ENCODE measurements at places on chromosomes 1 and 21.

- DNase-seq: no peak
Measured at GRCh38 chr1:44312399-44313196, 42.5 kb downstream of the ERI3 start.

- DNase-seq: no peak
Measured at GRCh38 chr1:58548371-58548770, 1.8 kb upstream of the OMA1 start.

GRCh38 chr1:189706594-189706993 lies 771.1 kb downstream of the BRINP3 start:
- no peak for DNase-seq

- DNase-seq: no peak
Measured at GRCh38 chr1:18057623-18058022, 50.0 kb upstream of the IGSF21 start.

DNA sequence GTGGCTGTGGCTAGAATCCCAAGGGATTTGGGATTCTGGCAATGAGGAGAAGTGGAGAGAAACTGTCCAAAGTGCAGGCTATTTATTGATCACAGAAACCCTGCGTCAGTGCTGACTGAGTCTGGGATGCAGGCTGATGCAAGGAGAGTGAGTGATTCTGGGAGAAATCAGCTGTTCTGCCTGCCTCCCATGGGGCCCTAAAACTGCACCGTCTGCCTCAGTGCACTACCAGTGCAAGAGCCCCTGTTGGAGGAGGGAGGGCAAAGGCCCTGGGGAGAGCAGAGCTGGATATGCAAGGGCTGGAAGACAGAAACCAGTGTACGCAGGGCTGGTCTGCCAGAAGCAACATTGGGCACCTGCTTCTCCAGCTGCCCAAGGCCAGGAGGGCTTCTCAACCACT lies 42.6 kb downstream of the C1orf198 start:
- no peak for DNase-seq

GRCh38 chr21:37939251-37939650 lies 23.0 kb upstream of the KCNJ6 start:
- DNase-seq: no peak

GRCh38 chr21:26952374-26953066 lies 14.4 kb downstream of the ADAMTS5 start:
- no peak for DNase-seq

DNA sequence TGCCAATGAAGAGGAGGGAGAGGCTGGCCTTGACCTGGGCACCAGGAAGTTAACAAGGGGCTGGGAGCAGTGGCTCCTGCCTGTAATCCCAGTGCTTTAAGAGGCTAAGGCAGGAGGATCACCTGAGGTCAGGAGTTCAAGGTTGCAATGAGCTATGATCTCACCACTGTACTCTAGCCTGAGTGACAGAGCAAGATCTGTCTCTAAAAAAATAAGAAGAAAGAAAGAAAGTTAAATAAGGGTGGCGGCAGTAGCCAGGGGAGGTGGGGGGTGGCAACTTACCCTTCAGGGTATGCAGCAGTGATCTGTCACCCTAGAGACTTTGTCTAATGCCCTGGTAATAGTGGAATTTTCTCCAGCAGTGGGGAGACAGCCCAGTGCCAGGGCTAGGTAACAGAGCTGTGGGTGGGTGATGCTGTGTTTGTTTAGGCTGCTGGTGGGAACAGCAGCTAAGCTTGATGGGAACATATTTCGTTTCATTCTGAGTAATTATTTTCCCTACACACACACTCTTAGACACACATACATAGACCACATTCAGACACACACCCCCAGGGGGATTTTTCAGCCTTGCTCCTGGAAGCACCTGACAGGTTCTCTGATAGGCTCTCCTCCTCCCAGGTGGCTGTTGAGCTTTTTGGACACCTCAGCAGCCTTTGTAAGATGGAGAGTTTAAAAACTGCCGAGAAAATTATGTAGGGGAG lies 11.3 kb upstream of the SYT6 start:
- no peak for DNase-seq

DNA sequence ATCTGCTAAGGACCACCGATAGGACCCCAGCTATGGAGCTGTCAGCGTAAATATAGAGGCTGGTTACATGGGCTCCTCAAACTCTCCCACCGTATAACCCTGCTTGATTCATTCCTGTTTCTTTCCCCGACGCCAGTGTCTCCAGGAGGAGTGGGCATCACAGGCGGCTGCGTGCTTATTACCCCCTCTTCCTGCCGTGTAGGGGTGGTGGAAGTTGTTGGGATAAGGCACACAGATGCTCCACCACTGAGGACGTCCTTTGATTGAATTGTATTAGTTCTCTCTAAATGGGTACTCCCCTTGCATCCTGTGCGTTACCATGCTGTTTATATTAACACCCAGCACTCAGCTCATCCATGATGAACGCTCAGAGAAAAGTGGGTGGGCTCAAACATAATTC lies 104.6 kb downstream of the ZBTB18 start:
- no peak for DNase-seq

GRCh38 chr1:154448331-154448811 lies 43.2 kb downstream of the IL6R start:
- DNase-seq: no peak

GRCh38 chr21:46183910-46184624 lies at the start of gene SPATC1L:
SPATC1L (minus strand) TSS chr21:46184459; CDS start chr21:46182816, 1,643 bp downstream.
- no peak for DNase-seq

DNA sequence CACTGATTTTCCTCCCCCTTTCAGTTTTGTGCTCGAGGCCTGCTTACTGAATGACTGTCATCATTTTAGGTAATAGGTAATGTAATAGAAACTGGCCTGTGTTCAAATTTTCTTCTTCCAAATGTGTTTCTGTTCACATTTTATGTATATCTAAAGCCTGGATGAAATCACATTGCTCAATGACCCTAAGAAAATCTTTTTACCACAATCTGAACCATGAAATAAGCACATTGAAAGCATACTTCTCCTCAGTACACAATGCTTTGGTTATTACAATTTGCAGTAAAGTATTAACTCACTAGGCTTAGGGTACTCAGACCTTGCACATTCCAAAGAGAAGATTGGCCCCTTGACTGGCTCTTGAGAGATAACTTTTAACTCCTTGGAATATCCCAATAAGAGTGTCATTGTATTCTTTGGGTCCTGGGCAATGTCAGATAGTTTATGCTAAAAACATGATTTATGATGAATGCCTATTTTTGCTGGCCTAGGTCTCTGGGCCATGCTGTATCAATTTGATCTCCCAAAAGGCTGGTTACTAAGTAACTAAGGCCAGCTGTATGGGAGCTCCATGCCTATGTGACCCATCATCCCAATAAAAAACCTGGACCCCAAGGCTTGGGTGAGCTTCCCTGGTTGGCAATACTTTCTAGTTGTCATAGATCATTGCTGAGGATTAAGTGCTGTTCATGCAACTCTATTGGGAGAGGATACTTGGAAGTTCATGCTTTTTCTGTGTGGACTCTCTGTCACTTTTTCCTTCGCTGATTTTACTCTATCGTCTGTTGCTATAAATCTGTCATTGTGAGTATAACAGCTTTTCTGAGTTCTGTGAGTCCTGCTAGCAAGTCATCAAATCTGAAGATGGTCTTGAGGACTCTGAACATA lies 293.9 kb downstream of the GRIK1 start:
- no peak for DNase-seq

- DNase-seq: no peak
Measured at GRCh38 chr21:42317826-42318746, 2.9 kb upstream of the TFF3 start.

GRCh38 chr1:109947582-109948284 lies 36.8 kb upstream of the AHCYL1 start:
- DNase-seq: no peak

DNA sequence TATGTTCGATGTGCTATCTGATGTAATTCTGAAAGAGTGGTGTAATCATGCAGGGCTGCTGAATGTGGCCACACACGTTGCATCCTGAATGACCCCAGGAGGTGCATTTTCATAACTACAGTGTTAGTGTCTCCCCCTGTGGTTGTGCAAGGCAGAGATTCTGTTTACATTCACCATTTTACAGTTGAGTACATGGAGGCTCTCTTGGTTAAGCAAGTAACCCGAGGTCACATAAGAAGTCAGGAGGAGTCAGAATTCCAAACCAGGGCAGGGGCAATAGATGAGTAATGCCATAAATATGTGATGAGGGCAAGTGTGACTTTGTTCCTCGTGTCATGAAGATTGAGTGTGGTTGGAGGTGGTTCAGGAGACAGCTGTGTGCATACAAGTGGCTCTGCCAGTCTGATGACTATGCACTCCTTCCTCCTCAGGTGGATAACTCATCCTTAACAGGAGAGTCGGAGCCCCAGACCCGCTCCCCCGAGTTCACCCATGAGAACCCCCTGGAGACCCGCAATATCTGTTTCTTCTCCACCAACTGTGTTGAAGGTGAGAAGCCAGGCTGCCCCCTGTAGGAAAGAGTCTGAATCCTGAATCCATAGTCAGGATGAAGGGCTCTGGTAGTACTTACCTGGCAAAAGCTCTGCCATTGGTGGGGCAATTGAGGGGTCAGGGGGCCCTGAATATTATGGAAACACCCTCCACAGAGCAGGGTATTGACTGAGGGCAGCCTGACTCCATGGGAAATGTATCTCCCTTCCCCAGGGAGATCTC lies 9.3 kb downstream of the ATP1A2 start:
- DNase-seq: no peak

DNA sequence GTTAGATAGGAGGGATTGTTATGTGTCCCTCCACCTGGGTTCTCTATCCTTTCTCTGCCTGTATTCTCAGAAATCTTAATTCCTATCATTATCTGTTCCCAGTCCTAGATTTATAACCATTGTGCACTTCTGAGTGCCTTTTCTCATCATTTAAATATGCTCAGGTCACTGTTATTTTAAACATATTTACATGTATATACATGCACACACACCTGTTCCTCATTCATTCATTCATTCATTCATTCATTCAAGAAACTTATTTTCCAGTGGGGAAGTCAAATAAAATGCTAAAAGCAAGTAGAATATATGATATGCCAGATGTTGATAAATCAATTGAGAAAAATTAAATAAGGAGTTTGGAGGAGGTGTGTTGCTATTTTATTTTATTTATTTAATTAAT lies 110.3 kb downstream of the NEK7 start:
- no peak for DNase-seq

DNA sequence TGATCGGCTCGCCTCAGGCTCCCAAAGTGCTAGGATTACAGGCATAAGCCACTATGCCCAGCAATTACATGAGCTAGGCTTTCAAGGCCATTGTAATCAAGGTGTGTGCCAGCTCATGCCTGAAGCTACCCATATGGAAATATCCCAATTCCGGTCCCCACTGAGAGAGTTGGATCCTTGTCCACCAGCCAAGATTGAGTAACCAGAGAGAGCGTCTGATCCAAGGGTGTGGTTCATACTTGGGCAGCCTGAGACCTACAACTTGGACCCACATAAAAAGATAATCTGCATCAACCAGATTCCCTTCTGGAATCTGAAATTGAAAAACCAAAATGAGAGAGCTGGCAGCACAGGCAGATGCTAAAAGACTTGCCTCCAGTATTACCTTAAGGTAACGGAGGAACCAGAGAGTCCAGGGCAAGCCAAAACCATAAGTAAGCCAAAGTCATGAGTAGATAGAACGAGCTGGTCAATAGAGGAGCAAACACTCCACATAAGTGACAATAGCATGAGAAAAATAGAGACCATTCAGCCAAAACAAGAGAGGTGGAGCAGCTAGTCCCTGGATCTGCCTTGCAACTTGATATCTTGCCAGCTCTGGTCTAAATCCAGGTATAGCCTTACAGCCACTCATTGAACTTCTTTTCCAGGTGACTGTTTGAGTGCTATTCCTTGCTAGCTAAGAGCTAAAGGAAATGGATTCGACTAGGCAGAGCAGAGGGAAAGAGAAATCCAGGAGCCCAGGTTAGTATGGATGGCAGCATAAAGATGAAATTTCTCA lies 63.8 kb upstream of the ATP1A1 start:
- no peak for DNase-seq

- no peak for DNase-seq
Measured at GRCh38 chr1:160360227-160360695, 6.6 kb upstream of the NHLH1 start.

DNA sequence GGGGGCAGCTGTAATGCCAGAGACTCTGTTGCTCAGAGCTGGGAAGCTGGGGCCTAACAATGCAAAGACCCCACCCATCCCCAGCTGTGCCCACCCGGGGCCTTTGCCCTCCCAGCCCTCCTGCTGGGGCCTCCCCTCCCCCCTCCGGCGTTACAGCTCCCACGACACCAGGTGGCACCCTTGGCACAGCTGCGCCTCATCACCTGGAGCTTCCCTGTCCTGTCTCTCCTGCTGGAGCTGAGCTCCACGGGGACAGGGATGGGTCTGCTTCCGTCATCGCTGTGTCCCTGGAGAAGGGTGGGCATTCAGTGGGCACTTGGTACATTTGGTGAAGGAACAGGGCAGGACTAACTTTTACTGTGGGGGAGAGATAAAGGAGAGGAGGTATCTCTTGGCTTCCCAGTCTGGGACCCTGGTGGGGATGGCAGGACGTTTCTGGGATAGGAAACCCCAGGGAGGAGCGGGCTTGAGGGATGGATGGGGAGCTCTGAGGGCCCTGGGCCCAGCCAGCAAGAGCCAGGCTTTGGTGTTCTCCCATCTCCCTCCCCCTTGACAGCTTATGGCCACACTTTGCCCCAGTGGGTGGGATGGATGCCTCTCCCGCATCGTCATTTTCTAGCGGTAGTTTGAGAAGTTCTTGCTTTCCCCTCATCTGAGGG lies 453.2 kb downstream of the PTPRU start:
- DNase-seq: no peak

GRCh38 chr1:218463194-218464156 lies 118.3 kb downstream of the TGFB2 start:
- DNase-seq: no peak

GRCh38 chr21:26842974-26843932 lies 2.0 kb downstream of the ADAMTS1 start:
- no peak for DNase-seq

- DNase-seq: no peak
Measured at GRCh38 chr21:31629972-31630711, 29.4 kb upstream of the SOD1 start.

DNA sequence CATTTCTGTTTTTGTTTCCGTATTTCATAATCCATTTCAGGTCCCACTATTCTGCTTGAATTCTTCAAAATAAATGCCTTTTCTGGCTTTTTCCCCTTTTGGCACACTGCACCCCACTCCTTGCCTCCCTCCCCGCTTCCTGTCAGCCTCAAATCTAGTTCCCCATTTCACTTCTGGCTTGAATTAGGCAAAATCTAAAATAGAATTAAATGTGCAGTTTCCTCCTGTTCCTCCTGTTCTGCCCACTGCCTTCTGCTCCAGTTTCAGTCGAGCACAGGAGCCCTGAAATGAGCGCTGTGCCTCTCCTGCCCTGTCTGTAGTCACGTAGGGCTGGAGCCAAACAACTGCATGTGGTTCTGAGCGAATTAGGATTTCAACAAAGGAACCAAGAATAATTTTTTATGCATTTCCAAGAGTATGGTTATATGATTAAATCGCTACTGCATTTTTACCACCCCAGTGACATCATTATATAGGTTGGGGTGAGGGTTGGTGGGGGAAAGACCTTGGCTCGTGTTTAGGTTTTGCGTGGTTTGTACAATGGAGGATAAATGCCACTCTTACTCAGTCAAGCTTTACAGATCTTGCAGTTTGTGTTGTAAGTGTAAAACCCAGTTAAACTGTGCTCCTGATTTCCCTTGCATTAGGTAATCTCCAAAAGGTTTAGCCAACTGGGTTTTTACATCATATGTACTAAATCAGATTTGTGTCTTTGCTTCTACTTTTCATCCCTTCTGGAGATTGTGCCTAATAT lies 114.9 kb downstream of the VPS13D start:
- DNase-seq: no peak

GRCh38 chr1:26278303-26278702 lies 1.6 kb upstream of the SH3BGRL3 start:
- DNase-seq: no peak

Data from NK-92 treated with Interleukin-12 subunit alpha and Interleukin-12 subunit beta, amount 100 ng/mL, for 24 hours (cell line).